Activated CD4-positive, alpha-beta T cell treated with anti-CD3 and anti-CD28 coated beads, Interleukin-2, amount 10 ng/mL, durations not matched to agents 7 days and 5 days (primary cell): ENCODE measurements at places on chromosomes 12 and 14.

DNA sequence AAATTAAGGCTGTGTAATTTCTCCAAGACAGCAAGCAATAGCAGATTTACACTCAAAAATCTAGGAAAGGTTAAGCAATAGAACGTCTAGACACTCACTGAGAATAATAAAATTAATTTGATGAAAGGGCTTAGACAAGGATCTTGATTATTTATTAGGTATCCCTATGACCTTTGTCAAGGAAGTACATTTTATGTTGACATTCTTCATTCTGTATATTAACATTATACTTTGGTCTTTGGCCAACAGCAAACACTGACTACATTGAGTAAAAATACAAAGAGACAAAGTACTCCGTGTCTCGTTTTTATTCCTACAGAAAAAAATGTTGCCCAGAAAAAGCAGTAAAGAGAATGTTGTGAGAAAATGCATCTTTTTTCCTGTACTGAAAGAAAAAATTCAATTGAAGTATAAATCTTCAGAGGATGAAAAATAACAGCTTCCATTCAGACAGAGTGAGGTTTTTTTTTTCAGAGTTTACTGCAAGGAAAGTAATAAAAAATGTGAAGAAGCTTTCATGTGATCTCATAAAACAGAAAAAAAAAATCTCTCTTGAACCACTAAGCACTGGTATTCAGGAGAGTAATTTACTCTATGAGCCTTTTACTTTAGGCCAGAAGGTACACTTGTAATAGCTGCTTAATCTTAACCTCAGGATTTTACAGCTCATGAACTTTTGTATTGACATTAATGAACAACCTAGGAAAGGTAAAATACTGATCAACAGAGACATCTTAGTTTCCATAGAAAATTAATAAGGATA is 605.0 kb downstream of the FSCB start:
- H3K36me3 ChIP-seq, result no peaks in the 10 kb centered on the region
- H3K4me1 ChIP-seq, result no peaks in the 10 kb centered on the region
- H3K4me3 ChIP-seq, result no peak overlapping the region
- no peak overlapping the region for H3K27ac ChIP-seq
- no peaks in the 10 kb centered on the region for H3K27me3 ChIP-seq
- DNase-seq, result no peak

GRCh38 chr14:33404054-33404453 is 465.4 kb downstream of the NPAS3 start:
- no peaks in the 10 kb centered on the region for H3K27me3 ChIP-seq
- H3K4me1 ChIP-seq, result no peaks in the 10 kb centered on the region
- no peak overlapping the region for H3K27ac ChIP-seq
- no peaks in the 10 kb centered on the region for H3K36me3 ChIP-seq

DNA sequence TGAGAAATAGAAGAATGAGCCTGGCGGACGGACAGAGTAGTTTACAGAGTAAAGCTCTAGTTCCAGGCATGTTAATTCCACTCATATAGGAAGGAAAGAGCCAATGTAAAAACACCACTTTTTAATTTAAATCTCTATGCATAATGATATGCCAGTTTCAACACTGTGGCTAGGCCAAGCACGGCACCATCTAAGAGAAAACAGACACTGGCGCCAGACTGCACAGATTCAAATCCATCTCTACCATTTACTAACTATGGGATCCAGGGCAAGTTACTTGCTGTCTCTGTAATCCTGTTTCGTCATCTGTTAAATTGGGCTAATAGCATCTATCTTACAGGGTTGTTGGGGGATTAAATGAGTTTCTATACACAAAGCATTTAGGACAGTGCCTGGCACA is 27.5 kb downstream of the RMST start:
- no peak overlapping the region for H3K4me3 ChIP-seq
- no peaks in the 10 kb centered on the region for H3K4me1 ChIP-seq
- no peaks in the 10 kb centered on the region for H3K36me3 ChIP-seq
- no peaks in the 10 kb centered on the region for H3K27me3 ChIP-seq
- no peak for DNase-seq

GRCh38 chr12:51821440-51822260 is 26.9 kb downstream of the FIGNL2 start:
- peaks cover 19% of the 10 kb centered on the region for H3K4me1 ChIP-seq
- no peak for DNase-seq
- H3K4me3 ChIP-seq, result no peak overlapping the region
- H3K27me3 ChIP-seq, result peaks cover 8% of the 10 kb centered on the region

DNA sequence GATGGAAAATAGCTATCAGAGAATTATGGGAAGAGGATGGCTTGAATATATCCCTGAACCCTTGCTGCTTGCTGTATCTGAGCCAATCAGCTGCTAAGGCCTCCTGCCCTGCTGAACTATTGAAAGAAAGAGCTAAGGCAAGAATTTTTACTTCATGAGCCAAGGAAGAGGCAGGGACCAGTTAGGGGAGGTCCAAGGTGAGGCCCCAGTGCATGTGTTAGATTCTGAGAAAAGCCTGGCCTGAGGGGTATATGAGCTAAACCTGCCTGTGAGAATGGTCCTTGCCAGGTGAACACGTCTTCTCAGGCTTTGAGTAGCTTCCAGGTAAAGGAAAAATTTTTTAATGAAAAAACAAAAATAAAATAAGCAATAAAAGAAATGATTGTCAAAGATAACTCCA is 218.0 kb downstream of the SYT1 start:
- no peaks in the 10 kb centered on the region for H3K4me1 ChIP-seq
- no peak for DNase-seq
- H3K27me3 ChIP-seq, result no peaks in the 10 kb centered on the region
- no peaks in the 10 kb centered on the region for H3K36me3 ChIP-seq
- no peak overlapping the region for H3K4me3 ChIP-seq

DNA sequence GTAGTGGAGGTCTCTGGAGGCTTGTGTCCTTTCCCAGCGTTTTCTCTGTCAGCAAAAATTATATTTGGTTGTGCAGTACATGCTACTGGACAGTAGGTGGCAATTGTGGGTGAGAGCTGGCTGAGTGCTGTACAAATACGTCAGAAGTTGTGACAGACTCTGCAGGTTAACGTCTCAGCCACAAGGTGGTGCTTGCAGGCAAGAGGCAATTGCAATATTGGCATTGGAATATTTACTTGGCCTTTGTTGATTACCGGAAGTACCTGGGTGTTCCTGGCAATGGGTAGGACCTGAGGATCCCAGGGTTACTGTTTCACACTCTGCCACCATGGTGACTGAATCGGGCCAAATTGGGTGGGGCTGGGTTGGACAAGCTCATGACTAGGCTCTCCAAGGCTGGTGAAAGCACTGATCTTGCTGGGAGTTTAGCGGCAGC is 333.9 kb upstream of the LMO3 start:
- no peaks in the 10 kb centered on the region for H3K27me3 ChIP-seq
- H3K4me1 ChIP-seq, result no peaks in the 10 kb centered on the region
- peak; percentile 24 for DNase-seq
- no peak overlapping the region for H3K27ac ChIP-seq

- H3K36me3 ChIP-seq, result no peaks in the 10 kb centered on the region
- no peak overlapping the region for H3K27ac ChIP-seq
- no peak overlapping the region for H3K4me3 ChIP-seq
- no peak for DNase-seq
These were observed 62.5 kb upstream of the PTPRR start for GRCh38 chr12:70982991-70983390.

- H3K4me1 ChIP-seq, result peaks cover 5% of the 10 kb centered on the region
These were observed 44.5 kb downstream of the ACACB start for GRCh38 chr12:109160873-109161272.

GRCh38 chr12:1796515-1797010 is 23.8 kb upstream of the LRTM2 start:
- H3K4me3 ChIP-seq, result peak overlapping the region; percentile 85
- H3K36me3 ChIP-seq, result no peaks in the 10 kb centered on the region
- DNase-seq, result peak; percentile 57
- H3K27me3 ChIP-seq, result no peaks in the 10 kb centered on the region
- peaks cover 20% of the 10 kb centered on the region for H3K4me1 ChIP-seq

DNA sequence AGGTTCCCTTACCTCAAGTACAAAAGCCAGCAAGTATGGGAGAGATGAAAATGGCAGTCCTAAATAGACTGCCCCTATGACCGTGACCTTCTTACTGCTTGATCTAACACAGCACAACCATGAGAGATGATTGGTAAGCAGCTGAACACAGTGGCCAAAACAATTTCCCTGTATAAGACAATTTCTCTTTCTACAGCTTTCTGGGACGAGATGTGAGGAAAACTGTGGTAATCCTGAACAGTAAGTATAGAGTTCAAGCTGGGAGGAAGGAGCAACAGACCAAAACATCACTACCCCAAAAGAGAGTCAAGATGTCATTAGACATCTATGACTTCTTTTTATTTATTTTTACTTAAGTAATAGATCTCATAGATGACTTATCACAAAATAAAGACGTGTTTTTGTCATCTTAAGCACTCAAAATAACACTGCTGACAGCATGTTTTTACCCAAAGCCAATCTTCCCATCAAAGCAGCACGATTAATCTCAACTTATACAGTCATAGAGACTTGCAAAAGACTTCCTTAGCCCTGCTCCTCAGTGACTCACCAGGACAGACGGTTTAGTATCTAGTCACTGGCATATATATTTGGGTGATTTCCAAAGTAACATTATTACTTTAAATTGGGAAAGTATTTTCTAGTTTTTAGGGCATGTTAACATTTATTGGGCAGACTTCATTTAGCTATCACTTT is 3.7 kb downstream of the TMEM52B start:
- no peak overlapping the region for H3K4me3 ChIP-seq
- H3K27me3 ChIP-seq, result peaks cover 29% of the 10 kb centered on the region
- DNase-seq, result no peak
- H3K4me1 ChIP-seq, result no peaks in the 10 kb centered on the region
- no peak overlapping the region for H3K27ac ChIP-seq

DNA sequence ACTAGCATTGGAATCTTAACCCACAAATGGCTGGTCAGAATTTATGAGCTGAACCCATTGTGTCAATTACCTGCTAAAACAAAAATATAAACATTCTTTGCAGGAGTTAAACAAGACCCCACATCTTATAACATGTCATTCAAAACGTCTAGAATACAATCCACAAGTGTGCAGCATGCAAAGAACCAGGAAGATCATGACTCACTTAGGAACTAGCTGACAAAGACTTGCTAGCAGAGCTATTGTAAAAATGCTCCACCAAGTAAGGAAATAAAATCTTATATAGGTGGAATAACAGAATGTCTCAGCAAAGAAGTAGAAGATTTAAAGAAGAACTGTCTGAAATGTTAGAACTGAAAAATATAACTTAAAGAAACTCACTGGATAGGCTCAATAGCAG is 26.5 kb upstream of the POC1B start:
- peaks cover 2% of the 10 kb centered on the region for H3K36me3 ChIP-seq
- no peak for DNase-seq
- H3K27ac ChIP-seq, result no peak overlapping the region

GRCh38 chr12:119178544-119179334 is at the start of gene HSPB8:
TSS of gene HSPB8 (plus strand) at chr12:119178931. CDS start at chr12:119179313, 382 bp downstream.
- no peak for DNase-seq
- no peak within 1 kb of the TSS for H3K27ac ChIP-seq
- H3K36me3 ChIP-seq, result no peaks in the 10 kb centered on the region
- H3K4me1 ChIP-seq, result no peaks in the 10 kb centered on the region
- no peak within 1 kb of the TSS for H3K4me3 ChIP-seq

DNA sequence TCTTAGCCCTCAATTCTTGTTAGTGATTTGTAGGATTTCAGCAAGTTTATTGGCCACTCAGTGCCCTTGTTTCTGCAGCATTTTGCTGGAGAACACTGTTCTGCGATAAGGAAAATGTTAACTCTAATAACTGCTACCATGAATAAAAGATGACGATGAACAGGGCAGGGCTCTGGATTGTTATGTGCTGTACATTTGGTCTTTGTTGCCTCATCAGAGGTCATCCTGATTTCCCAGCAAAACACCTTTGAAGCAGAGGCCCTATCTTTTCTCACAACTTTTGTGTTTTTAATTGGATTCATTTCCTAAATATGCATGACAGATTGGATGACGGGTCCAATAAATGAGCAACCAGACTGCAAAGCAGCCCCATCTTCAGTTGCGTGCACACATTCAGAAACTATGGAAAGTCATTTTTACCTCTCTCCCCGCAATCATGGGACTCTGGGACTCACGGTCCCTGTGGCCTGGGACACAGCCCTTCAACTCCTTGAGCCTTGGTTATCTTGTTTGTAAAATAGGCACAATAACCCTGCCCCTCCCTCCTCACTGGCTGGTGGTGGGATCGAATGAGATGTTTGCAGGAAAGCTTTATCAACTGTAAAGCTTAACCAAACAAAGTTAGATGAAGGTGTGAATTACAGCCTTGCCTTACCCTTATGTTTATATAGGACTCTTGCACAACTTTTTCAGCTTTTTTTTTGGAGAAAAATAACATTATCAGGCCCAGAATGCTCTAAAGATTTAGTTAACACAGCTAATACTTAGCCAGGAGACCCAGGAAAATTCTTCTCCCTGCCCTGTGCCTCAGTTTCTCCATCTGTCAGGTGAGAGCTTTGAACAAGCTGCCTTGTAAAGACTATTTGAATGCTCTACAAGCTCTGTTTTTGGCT is 45.4 kb downstream of the RPH3A start:
- peaks cover 13% of the 10 kb centered on the region for H3K27me3 ChIP-seq
- no peaks in the 10 kb centered on the region for H3K36me3 ChIP-seq
- no peak overlapping the region for H3K4me3 ChIP-seq
- DNase-seq, result no peak
- no peak overlapping the region for H3K27ac ChIP-seq
- no peaks in the 10 kb centered on the region for H3K4me1 ChIP-seq

GRCh38 chr14:100286484-100287191 is 19.6 kb downstream of the SLC25A29 start:
- no peak overlapping the region for H3K4me3 ChIP-seq
- DNase-seq, result no peak
- no peaks in the 10 kb centered on the region for H3K27me3 ChIP-seq

- H3K27ac ChIP-seq, result no peak overlapping the region
- DNase-seq, result no peak
- H3K36me3 ChIP-seq, result no peaks in the 10 kb centered on the region
- H3K4me1 ChIP-seq, result no peaks in the 10 kb centered on the region
- no peak overlapping the region for H3K4me3 ChIP-seq
These were observed 38.8 kb upstream of the TDRD9 start for GRCh38 chr14:103889313-103890051.

- no peak for DNase-seq
- H3K36me3 ChIP-seq, result no peaks in the 10 kb centered on the region
- no peak overlapping the region for H3K4me3 ChIP-seq
- H3K27me3 ChIP-seq, result peaks cover 29% of the 10 kb centered on the region
These were observed 134.1 kb upstream of the VRK1 start for GRCh38 chr14:96663076-96663475.

- no peak overlapping the region for H3K4me3 ChIP-seq
- H3K27ac ChIP-seq, result no peak overlapping the region
- H3K4me1 ChIP-seq, result no peaks in the 10 kb centered on the region
- no peaks in the 10 kb centered on the region for H3K27me3 ChIP-seq
These were observed 238.5 kb upstream of the NAV3 start for GRCh38 chr12:77591959-77592743.
